ENCODE measurements at places on chromosomes 12 and 14.

- no peak for DNase-seq
These were observed 2.3 kb downstream of the KDM2B start for GRCh38 chr12:121578230-121579189.

DNA sequence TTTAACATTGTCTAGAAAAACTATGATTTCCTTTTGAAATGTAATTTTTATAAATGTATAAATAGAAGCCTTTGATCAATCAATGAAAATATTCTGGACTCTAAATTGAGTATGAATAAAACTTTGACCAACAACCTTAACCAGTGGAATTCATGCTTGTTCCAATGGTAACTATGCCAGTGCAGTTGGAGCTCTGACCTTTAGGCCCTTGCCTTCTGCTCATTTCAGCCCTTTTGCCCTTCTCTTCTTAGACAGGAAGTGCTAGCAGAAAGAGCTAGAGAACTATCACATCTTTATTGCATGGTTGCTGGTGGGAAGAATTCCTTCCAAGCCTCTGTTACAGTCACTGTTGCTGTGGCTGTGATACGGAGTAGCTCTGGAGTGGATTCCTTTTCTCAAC, 39.7 kb downstream of the TTC8 start:
- DNase-seq = no peak

GRCh38 chr14:72576258-72576657, 317.6 kb downstream of the DPF3 start:
- no peak for DNase-seq

GRCh38 chr12:47020211-47020821, 59.1 kb upstream of the PCED1B start:
- no peak for DNase-seq

- DNase-seq = no peak
These were observed 229.2 kb downstream of the DPF3 start for GRCh38 chr14:72664651-72665050.

Measured in stimulated activated CD8-positive, alpha-beta memory T cell treated with anti-CD3 and anti-CD28 coated beads, Interleukin-15, amount 100 ng/mL, for 1 hour (primary cell).